ENCODE measurements at places on chromosomes 13 and 19.

DNA sequence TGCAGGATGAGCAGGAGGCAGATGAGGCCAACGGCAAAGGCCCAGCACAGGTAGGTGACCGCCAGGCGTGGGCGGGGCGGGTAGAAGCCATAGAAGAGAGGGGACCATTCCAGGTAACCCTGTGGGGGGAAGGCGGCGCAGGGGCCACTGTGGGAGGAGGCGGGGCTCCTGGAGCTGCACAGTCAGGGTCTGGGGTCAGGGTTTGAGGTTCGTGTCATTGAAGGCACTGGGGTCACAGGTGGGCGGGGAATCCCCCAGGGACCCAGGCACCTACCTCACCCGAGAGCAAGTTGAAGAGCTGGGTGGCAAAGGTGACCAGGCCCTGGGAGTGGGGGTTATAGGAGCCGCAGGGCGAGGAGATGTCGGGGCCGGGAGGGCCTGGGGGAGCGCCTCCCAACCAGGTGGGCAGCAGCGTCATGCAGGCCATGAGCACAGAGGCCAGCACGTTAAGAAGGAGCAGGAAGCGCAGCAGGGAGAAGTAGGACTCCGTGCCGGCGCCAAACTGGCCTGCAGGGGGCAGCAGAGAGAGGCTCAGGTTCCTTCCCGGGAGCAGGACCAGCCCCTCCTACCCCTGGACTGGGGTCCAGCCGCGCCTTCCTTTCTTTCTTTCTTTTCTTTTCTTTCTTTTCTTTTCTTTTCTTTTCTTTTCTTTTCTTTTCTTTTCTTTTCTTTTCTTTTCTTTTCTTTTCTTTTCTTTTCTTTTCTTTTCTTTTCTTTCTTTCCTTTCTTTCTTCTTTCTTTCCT lies 4.6 kb downstream of the TMC4 start:
- DNase-seq, result peak; percentile 83

DNA sequence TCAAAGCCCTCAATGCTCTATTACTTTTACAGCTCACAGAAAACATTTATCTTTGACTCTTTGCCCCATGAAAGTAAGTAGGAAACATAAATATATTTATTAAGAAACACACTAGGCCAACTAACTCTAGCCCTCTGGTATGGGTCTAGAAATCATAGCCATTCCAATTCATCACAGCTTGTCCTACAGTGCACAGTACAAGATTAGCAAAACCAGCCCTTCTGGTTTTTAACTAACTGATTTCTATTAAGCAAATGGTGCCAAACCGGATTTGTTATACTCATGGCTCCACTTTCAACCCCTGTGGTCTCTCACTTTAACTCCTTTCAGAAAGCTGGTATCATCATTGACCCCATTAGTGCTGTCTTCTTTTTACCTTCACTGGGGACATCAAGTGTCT lies 5.6 kb upstream of the LRRC63 start:
- peak; percentile 47 for DNase-seq

DNA sequence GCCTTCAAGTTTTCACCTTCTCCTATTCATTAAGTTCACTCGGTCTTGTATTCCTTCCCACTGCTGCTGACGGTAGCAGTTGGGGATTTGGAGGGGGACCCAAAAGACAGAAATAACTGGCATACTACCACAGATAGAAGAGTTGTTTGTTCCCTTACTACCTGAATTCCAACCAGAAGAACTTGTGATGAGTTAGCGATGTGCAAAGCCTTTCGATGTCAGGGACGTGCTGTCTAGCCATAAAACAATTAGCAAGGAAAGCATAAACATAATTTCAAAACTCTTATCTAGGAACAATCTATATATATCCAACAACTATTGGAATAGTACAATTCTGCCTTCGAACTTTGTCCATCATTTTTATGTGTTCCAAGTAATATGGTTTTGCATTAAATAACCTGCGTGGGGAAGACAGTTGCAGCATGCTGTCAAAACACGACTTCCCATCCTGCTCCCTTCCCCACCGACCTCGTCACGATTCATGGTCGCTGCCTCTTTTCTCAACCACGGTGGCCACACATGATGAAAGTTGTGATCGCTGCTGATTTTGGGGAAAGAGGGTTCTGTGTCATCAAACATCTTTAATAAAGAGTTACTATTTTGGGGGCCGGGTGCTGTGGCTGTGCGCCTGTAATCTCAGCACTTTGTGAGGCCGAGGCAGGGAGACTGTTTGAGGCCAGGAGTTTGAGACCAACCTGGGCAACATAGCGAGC lies 3.8 kb upstream of the SLC7A9 start:
- DNase-seq, result no peak

DNA sequence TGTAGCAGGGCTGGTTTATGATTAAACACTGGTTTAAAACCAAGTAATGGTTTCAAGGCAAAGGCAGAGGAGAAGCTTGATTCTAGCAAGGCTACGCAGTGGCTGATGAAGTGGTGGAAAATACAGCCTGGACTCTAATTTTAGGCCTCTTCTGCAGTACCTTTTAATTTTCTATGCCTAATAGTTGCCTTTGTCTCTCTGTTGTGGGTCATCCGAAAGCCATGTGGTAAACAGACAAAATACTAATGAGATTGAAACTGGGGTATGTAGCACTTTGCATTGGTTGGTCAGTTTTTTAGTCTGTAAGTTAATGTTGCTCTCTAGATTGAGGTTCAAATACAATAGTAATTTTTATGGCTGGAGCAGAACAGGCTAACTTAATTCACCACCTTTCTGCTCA lies 3.3 kb downstream of the LMO7 start:
- no peak for DNase-seq

DNA sequence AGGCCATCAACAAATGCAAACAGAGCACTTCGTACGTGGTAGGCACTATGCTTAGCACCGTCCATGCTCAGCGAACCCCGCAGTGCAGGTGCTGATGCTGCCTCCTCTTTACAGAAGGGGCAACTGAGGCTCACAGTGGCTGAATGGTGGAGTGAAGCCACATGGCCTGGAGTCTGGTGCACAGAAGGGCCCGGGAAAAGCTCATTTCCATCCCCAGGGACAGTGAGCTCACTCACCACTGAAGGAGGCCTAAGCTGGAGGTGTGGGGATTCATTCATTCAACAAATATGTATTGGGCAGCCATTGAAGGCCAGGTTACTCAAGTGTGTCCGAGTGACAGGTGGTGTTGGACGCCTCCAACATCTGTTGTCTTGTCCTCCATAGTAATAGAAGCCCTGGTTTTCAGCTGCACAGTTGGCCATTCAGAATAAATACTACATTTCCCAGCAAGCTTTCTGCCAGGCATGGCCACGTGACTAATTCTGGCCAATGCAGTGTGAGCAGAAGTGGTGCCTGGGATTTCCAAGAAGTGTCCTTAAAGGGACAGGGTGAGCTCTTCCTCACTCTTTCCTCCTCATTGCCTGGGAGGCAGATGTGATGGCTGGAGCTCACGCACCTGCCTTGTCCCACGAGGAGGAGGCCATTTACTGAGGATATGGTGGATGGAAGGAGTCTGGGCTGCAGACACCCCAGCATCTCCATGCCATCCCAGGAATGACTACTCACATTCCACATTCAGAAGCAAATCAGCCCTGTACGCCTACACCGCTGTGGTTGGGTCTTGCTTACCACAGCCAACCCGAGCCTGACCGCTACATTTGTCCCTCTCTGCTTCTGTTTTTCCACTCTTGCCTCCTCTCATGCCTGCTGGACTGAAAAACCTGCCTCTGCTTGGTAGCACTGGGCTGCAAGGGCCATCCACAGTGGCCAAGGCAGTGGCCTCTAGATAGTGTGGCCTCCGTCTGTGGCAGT lies 2.3 kb upstream of the ZNRF4 start:
- DNase-seq, result no peak

DNA sequence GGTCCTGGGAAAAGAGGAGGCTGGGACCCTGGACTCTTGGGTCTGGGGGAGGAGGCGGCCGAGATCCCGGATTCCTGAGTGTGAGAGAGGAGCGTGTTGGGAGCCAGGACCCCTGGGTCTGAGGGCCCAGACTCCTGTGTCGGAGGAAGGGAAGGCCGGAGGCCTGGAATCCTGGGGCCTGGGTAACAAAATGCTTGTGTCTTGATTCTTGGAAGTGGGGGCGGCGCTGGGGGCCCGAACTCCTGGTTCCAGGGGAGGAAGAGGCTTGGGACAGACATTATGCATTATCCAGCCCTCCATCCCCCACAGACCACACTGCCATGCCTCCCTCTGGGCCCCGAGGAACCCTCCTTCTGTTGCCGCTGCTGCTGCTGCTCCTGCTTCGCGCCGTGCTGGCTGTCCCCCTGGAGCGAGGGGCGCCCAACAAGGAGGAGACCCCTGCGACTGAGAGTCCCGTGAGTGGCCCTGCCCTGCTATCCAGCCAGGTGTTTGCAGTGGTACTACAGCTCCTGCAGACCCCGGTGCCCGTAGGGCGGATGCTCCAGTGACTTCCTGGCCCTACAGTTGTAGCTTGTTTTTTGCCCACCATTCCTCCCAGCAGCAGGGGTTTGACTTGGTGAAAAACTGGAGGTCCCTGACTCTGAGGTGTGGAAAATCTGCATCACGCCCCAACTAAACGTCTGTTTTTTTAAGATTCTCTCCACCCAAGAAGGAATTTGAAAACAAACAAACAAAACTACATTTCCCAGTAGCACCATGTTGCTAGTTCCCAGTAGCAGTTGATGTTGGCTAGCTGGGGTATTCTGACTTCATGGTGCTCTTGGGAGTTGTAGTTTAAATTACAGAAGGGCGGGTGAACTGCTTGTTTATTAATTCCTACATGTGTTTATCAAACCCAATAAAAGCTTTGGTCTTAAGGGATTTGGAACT lies 630 bp downstream of the NUCB1 start:
- DNase-seq, result peak; percentile 49

- peak; percentile 39 for DNase-seq
These were observed 104.9 kb downstream of the CACNA1A start for GRCh38 chr19:13401388-13401787.

DNA sequence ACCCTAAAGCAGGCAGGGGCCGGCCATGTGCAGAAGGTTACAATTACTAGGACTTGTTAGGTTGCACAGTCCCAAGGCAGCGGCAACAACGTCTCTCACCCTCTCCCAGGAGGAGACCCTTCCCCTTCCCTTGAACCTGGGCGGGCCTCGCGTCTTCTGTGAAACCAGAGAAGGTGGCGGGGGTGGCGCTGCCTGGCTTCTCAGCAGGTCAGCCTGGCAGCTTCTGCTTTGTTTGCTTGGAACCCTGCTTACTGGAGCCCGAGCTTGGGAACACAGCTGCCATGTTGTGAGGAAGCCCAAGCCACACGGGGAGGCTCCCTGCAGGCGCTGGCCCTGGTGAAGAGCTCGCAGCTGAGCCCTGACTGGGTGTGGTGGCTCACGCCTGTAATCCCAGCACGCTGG lies 15.5 kb downstream of the MKNK2 start:
- DNase-seq, result no peak

DNA sequence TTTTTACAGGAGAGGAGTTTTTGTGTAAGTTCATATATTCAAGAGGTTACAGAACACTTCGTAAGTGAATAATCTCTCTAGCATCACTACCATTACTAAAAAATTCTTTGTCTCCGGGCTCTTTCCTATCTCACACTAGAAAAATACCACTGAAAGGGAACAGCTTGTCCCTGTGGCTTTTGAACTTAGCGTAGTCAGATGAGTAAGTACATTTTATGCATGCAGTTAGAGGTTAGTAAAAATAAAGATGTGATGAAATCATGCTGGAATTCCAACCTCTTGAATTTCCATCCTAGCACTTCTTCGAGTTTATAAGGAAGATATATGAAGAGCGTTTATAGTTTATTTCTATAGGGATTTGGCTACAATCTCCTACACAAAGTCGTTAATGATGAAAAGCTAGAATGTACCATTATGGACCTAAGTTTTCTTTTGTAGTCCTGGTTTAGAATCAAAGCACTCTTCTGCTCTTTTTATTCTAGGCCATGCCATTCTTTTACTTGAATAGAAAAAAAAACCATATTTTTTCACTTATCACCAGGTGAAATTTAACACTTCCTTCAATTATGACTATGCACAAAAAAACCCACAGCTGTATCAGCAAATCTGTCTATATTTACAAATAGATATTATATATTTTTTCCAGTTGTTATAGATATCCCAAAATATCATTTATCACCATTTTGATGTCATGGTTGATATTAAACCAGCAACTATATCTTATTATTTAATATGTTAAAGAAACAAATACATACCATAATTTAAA lies 139.9 kb upstream of the PCDH9 start:
- DNase-seq, result peak; percentile 54

DNA sequence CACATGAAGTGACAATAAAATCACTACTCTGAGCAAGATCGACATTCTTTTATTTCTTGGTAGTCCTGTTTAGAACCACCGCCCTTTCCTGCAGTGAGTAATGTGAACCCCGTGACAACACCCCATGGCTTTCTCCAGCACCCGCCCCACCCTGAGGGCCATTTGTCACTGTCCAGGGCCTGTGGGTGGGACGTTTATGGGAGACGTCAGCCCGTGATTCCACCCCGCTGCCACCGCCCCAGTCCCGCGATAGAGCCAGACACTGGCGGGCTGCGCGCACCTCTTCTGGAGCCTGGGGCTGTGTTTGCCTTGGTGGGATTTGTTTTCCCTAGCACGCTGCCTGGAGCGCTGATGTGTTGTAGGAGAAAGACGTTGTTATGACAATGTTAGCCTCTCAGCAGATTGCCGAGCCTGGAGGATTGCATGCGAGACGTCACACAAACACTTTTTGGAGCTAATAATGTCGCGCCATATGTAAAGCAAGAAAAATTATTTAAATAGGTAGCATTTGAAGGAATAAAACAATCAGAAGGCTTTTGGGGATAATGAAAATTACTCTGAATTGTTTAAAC lies 263.7 kb downstream of the TEX29 start:
- DNase-seq, result no peak

DNA sequence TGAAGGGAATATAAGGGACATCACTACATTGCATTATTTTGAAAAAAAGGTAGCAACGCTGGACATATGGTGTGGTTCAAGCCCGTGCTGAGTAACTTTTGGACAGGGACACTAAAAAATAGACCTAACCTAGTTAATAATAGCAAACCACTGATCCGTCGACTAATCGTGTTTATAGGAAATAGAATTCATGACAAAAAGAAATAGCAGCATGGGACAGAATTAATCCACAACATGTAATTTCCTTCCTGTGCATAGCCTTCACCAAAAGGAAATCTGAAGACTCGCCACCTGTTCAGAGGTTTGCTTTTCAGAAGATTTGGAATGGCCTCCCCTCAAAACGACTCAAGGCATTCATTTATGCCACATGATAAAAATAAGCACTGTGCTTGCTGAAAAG lies 128.7 kb downstream of the FGF14 start:
- no peak for DNase-seq

- DNase-seq, result no peak
These were observed at the start of gene SLC17A7 for GRCh38 chr19:49441210-49441959. TSS of gene SLC17A7 (minus strand) at chr19:49441527. CDS start at chr19:49441379, 148 bp downstream.

- DNase-seq, result no peak
These were observed 1.6 kb downstream of the FXYD5 start for GRCh38 chr19:35155981-35156672.
